Colonic mucosa (tissue), 4 donors: ENCODE measurements at places on chromosomes 5 and 9. TPM values are rescaled to one million over a fixed set of nuclear protein-coding genes. Genes with fewer than 3 reads are reported as not detected.

- DNase-seq, result no peak
These were observed 86.0 kb downstream of the KCNT1 start for GRCh38 chr9:135787776-135788575.

DNA sequence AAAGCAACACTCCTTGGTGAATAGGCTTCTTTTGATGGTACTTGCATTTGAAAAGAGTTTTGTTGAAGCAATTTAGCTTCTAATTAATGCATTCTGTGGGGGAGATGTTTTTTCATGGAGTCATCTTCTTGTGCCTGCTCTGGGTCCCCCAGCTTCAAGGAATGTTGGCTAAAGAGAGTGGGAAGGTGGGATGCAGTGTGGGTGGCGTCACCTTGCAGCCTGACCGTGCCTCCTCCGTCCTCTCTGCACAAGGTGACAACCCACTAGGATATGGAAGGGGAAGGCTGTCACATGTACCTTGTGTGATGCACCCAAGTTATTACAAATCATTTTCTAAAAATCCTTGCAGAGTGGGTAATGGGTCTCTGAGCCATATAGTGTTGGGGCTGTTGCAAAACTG is 70.7 kb downstream of the DAPK1 start:
- no peak for DNase-seq

- peak; percentile 63 for DNase-seq
These were observed at the start of gene RNF183 for GRCh38 chr9:113302792-113303418. Gene RNF183 (minus strand): TSS chr9:113303376. CDS start chr9:113298184, 5,192 bp downstream.

Gene SHOC1
- 0.37 TPM for total RNA-seq
